Vagina (tissue), 2 donors: ENCODE measurements at places on chromosomes 7 and 10.

DNA sequence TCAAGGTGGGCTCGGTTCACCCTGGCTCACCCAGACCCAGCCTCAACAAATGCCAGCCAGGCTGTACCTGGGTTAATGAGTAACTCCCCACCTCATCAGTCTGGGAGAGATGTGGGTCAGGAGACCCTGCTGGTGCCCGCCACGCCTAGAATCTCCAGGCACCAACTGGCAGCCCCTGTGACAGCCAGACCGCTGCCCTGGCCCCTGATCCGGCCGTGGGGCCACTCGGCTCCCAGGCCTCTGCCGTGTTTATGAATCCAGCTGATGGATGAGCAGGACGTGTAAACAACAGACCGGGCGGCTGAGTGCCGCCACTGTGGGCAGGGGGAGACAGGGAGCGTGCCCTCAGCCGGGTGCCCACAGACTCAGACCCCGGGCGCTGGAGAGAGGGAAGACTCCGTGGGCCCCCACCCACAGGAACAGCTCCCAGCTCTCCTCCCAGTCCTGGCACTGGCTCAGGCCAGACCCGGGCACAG, 34.0 kb upstream of the PDGFA start:
- DNase-seq = no peak

- DNase-seq = no peak
Observed at GRCh38 chr7:4173615-4174014, 508.5 kb upstream of the FOXK1 start.

- DNase-seq = no peak
Observed at GRCh38 chr10:117047947-117048346, 43.0 kb upstream of the SHTN1 start.

GRCh38 chr10:91694170-91694794, 61.4 kb upstream of the PPP1R3C start:
- DNase-seq = no peak

GRCh38 chr7:1324028-1324900, 91.6 kb downstream of the UNCX start:
- DNase-seq = no peak

DNA sequence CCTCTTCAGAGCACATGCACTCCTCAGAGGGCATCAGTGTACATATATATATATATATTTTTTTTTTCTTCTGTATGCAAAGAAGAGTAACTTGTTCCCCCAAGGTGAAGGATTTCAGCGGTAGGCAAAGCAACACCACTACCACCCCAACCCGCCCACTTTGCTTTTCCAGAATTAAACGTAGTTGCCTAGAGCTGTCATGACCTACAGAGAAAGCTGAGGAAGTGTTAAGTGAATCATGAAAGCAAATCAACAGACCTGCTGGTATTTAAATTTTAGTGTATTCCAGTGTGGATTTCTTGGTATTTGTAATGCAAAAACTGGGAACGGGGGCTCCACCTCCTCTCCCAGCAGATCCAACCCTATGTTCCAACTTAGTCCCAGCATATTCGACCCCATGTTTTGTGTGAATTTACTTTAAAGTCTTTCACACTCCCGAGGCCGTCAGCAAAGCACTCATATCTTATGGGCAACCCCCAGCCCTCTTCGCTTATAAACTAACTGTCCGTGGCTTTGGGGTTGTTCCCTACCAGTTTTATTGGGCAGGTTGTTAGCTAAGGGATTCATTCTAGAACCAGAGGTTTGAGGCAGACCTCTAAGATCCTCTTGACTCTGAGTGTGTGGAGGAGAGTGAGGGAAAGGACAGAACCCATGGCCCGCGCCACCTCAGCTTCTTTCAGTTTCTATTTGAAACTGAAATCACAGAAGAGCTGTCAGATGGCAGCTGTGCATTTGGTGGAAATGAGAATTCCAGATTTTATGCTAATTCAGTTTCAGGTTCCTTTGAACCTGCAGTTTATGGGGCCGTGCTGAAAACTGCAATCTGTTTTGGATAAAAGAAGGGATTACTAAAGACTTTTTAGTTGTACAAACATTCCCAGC, 450.2 kb upstream of the GALNT17 start:
- DNase-seq = no peak

DNA sequence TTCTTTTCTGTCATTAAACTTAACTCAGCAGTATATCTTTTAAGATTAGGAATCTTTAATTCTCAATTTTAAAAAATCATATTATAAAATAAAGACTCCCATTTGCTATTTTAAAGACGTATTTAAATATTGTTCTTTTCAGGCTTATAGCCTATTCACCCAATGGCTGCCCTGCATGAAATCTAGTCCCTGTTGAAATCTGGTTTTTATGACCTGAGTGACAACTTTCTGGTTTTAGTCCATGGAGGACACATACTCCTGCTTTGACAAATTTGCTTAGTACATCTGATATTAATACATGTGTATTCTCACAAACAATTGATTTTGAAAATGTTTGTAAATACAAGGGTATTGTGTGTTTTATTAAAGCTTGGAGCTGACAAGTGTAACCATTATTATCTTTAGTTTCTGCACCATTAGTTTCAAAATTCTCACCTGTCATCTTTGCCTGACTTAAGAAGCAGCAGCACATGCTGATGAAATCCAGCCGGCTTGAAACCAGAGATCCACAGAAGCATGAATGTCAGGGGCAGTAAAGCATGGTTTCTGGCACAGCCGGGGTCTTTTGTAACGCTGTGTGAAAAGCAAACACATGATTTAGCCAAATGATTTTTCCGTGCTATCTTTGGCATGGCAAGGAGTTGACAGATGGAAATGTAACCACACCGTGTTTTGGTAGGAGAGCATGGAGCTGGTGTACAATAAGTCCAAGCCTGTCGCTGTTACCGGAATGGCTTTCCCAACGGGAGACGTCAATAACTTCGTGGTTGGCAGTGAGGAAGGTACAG, 262.8 kb downstream of the DYNC1I1 start:
- DNase-seq = no peak

DNA sequence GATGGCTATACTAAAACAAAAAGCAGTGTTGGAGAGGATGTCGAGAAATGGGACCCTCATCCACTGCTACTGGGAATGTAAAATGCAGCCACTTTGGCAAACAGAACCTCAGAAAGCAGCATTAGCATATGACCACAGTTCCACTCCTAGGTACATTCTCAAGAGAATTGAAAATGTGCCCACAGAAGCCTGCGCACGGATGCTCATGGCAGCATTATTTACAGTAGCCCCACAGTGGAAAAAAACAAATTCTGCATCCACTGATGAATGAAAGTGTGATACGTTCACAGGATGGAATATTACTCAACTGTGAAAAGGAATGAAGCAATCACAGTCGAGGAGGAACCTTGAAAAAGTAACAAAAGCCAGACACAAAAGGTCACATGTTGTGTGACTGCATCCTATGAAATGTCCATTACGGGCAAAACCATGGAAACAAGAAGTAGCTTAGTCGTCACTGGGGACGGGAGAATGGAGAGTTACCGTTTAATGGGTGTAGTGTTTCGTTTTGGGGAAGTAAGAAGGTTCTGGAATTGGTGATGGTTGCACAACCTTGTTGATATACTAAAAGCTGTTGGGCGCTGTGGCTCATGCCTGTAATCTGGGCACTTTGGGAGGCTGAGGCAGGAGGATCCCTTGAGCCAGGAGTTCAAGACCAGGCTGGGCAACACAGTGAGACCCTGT, 2.5 kb upstream of the UPK3B start:
- DNase-seq = no peak
